ENCODE measurements at places on chromosomes 6 and 20. TPM values are rescaled to one million over a fixed set of nuclear protein-coding genes. Genes with fewer than 3 reads are reported as not detected.
A peak's percentile ranks its signal among the peaks of the same experiment; 100 is the strongest.

UBE3D gene
- 16.3 TPM for total RNA-seq

GRCh38 chr6:4640139-4640538 is 136.1 kb upstream of the CDYL start:
- no peak overlapping the region for H3K4me3 ChIP-seq
- no peak overlapping the region for H3K27ac ChIP-seq
- H3K36me3 ChIP-seq: no peaks in the 10 kb centered on the region
- H3K27me3 ChIP-seq: no peaks in the 10 kb centered on the region
- H3K4me1 ChIP-seq: peaks cover 6% of the 10 kb centered on the region
- DNase-seq: no peak

GRCh38 chr6:42889815-42890214 is 10.4 kb downstream of the RPL7L1 start:
- DNase-seq: no peak
- H3K27ac ChIP-seq: no peak overlapping the region
- H3K36me3 ChIP-seq: peaks cover 25% of the 10 kb centered on the region
- peak overlapping the region; percentile 94 for H3K4me3 ChIP-seq
- H3K4me1 ChIP-seq: no peaks in the 10 kb centered on the region
- no peaks in the 10 kb centered on the region for H3K27me3 ChIP-seq

ARFGEF3 gene
- total RNA-seq: 23.2 TPM

- no peaks in the 10 kb centered on the region for H3K36me3 ChIP-seq
- peaks cover 4% of the 10 kb centered on the region for H3K4me1 ChIP-seq
- H3K27me3 ChIP-seq: peaks cover 7% of the 10 kb centered on the region
- H3K27ac ChIP-seq: no peak overlapping the region
- no peak for DNase-seq
Measured at GRCh38 chr20:39044501-39044900, 82.4 kb downstream of the DHX35 start.

GRCh38 chr6:43774776-43775534 is 4.9 kb downstream of the VEGFA start:
- no peaks in the 10 kb centered on the region for H3K27me3 ChIP-seq
- peak overlapping the region; percentile 37 for H3K27ac ChIP-seq
- no peak for DNase-seq
- no peak overlapping the region for H3K4me3 ChIP-seq
- peaks cover 33% of the 10 kb centered on the region for H3K36me3 ChIP-seq
- H3K4me1 ChIP-seq: peaks cover 20% of the 10 kb centered on the region

- H3K4me3 ChIP-seq: no peak overlapping the region
- no peaks in the 10 kb centered on the region for H3K36me3 ChIP-seq
- DNase-seq: no peak
- no peak overlapping the region for H3K27ac ChIP-seq
- H3K4me1 ChIP-seq: peaks cover 9% of the 10 kb centered on the region
Measured at GRCh38 chr20:4717816-4718570, 3.7 kb upstream of the PRND start.

SPTLC3 gene
- total RNA-seq: 0.82 TPM

- no peak overlapping the region for H3K4me3 ChIP-seq
- no peaks in the 10 kb centered on the region for H3K27me3 ChIP-seq
- no peaks in the 10 kb centered on the region for H3K4me1 ChIP-seq
- H3K27ac ChIP-seq: no peak overlapping the region
- DNase-seq: no peak
Measured at GRCh38 chr6:149458806-149459205, 26.0 kb downstream of the ZC3H12D start.

DNA sequence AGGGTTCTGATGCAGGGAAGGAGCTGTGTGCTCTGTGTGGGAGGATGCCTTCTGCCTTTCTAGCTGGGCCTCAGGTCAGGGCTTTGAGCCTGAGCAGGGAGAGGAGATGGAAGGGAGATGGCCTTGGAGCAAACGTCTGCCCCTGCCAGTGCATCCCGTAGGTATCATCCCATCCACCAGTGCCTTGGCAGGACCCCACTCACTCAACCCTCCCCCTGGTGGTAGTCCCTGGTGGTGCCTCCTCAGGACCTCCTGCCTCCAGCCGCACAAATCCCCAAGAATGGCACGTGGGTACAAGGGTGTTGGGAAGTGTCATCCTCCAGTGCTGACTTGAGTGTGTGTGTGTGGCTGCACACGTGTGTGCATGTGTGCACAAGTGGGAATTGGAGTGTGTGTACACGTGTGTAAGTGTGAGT is 23.1 kb upstream of the MICB start:
- H3K4me1 ChIP-seq: no peaks in the 10 kb centered on the region
- no peak overlapping the region for H3K4me3 ChIP-seq
- H3K27me3 ChIP-seq: no peaks in the 10 kb centered on the region
- H3K27ac ChIP-seq: no peak overlapping the region
- no peaks in the 10 kb centered on the region for H3K36me3 ChIP-seq
- no peak for DNase-seq

DNA sequence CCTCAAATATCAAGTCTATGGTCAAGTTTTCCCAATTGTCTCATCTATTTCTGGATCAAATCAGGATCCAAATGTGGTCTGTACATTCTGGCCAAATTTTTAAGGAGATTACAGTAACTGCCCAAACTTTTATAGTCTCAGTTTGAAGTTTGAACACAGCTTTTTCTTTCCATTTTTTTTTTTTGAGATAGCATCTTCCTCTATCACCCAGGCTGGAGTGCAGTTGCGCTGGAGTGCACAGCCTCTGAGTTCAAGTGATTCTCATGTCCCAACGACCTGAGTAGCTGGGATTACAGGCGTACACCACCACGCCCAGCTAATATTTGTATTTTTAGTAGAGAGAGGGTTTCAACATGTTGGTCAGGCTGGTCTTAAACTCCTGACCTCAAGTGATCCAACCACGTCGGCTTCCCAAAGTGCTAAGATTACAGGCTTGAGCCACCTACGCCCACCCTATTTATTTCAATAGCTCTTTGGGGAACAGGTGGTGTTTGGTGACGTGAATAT is 84.9 kb upstream of the CARMIL1 start:
- H3K36me3 ChIP-seq: no peaks in the 10 kb centered on the region
- no peaks in the 10 kb centered on the region for H3K4me1 ChIP-seq
- H3K27me3 ChIP-seq: no peaks in the 10 kb centered on the region
- H3K27ac ChIP-seq: no peak overlapping the region
- DNase-seq: no peak
- H3K4me3 ChIP-seq: no peak overlapping the region

HNF4A gene
- not detected for total RNA-seq

PRL gene
- total RNA-seq: not detected

TULP4 gene
- 51.6 TPM for total RNA-seq

- H3K36me3 ChIP-seq: no peaks in the 10 kb centered on the region
- no peak for DNase-seq
Measured at GRCh38 chr20:53331151-53331973, 262.3 kb downstream of the ZNF217 start.

- no peak overlapping the region for H3K27ac ChIP-seq
- no peaks in the 10 kb centered on the region for H3K36me3 ChIP-seq
- H3K27me3 ChIP-seq: no peaks in the 10 kb centered on the region
- H3K4me1 ChIP-seq: peaks cover 7% of the 10 kb centered on the region
- no peak for DNase-seq
- H3K4me3 ChIP-seq: no peak overlapping the region
Measured at GRCh38 chr20:23612396-23612795, 6.7 kb upstream of the CST9 start.

- H3K27ac ChIP-seq: no peak overlapping the region
- peaks cover 10% of the 10 kb centered on the region for H3K36me3 ChIP-seq
- no peak for DNase-seq
- H3K4me3 ChIP-seq: no peak overlapping the region
Measured at GRCh38 chr20:1362484-1362883, 30.4 kb downstream of the FKBP1A start.

DNA sequence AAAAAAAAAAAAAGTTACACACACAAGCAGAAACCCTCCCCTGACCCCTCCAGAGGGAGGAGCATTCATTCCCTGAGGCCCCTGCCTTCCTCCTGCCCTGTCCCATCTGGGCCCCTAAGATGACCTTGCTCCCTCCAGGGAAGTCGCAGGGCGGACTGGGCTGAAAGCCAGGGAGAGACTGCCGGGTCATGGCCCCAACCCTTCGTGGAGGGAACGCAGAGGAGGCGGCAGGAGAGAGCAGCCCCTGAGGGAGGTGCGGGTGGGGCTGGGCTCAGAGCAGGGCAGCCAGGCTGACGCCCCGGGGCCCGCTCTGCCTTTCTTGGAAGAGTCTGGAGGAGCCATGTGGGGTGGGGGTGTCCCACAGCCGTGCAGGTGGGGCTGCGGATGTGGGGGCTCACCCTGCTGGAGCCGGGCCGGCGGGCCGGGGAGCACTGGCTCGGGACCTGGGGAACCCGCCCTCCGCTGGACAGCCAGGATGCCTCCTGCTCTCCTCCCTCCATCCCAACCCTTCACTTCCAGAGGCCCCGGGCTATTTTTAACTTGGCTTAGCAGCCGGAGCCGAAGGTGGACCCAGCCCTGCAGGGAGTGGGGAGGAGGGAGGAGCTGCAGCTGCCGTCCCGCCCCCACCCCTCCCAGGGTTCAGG is 15.0 kb upstream of the ABHD16B start:
- DNase-seq: no peak
- H3K36me3 ChIP-seq: no peaks in the 10 kb centered on the region
- H3K4me3 ChIP-seq: peak overlapping the region; percentile 32
- no peaks in the 10 kb centered on the region for H3K27me3 ChIP-seq
- H3K27ac ChIP-seq: peak overlapping the region; percentile 49

FOXS1 gene
- total RNA-seq: not detected
